Activated CD4-positive, alpha-beta T cell treated with anti-CD3 and anti-CD28 coated beads, Interleukin-2, amount 50 U/mL, for 16 hours (primary cell): ENCODE measurements at places on chromosomes 5 and 9.
A peak's percentile ranks its signal among the peaks of the same experiment; 100 is the strongest.

- no peak for DNase-seq
These were observed 26.4 kb upstream of the GFPT2 start for GRCh38 chr5:180379355-180380070.

- DNase-seq = no peak
These were observed 36.9 kb downstream of the SPRY4 start for GRCh38 chr5:142287973-142288313.

DNA sequence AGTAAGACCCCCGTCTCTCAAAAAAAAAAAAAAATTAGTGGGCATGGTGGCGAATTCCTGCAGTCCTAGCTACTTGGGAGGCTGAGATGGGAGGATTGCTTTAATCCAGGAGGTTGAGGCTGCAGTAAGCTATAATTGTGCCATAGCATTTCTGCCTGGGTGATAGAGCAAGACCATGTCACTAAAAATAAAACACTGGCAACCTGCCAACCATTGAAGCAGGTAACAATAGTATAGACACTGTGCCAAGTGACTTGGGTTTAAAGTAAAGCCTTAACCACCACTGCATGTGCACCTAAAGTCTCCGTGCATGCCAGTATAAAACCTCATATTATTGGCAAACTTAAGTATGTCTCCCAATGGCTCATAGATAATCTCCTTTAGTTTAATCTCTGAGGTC, 3.4 kb upstream of the APBA1 start:
- no peak for DNase-seq

GRCh38 chr9:73118286-73118685, 33.4 kb upstream of the ANXA1 start:
- no peak for DNase-seq

GRCh38 chr5:56848206-56848605, 32.9 kb downstream of the MAP3K1 start:
- no peak for DNase-seq

- no peak for DNase-seq
These were observed 3.1 kb upstream of the ZCCHC10 start for GRCh38 chr5:133029416-133029815.

DNA sequence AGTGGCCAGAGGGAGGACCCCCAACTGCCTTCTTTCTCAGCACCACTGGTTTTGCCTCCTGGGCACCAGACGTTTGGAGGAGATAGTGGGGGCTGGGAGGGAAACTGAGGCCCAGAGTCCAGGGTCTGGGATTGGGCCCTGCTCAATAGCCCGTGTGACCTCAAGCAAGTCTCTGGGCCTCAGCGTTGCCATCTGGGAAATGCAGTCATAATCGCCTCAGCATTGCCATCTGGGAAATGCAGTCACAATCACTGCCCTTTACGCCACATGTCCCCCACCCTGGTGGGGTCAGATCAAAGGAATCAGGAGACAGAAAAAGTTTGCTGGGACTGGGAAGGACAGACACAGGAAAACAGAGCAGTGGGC, 1.6 kb downstream of the SH2D3C start:
- peak; percentile 54 for DNase-seq

DNA sequence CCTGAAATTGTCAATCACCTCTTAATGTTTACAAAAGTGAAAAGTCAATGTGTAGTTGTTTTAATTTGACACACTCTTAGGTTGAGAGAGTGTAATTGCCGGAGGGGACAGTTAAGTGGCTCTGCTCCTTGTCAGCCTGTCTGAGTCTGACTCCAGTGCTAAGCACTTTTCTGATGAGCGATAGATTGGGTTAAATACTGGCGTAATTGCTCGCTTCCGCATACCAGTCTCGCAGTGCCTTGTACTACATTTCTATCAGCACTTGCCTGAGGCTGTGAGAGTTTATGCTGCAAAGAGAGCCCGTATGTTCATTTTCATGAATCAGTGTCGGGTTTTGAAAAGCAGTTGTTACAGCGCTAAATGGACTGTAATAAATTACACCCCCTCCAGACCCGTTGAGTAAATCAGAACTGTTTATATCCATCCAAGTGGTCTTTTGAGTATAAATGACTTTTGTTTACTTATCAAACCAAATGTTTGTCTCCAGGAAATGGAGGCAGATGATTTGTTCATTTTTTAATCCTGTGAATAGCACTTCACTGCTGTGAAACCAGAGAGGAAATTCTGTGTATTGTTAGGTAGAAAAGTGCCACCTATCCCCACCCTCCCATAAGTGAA, 41.0 kb upstream of the DMRT3 start:
- no peak for DNase-seq

DNA sequence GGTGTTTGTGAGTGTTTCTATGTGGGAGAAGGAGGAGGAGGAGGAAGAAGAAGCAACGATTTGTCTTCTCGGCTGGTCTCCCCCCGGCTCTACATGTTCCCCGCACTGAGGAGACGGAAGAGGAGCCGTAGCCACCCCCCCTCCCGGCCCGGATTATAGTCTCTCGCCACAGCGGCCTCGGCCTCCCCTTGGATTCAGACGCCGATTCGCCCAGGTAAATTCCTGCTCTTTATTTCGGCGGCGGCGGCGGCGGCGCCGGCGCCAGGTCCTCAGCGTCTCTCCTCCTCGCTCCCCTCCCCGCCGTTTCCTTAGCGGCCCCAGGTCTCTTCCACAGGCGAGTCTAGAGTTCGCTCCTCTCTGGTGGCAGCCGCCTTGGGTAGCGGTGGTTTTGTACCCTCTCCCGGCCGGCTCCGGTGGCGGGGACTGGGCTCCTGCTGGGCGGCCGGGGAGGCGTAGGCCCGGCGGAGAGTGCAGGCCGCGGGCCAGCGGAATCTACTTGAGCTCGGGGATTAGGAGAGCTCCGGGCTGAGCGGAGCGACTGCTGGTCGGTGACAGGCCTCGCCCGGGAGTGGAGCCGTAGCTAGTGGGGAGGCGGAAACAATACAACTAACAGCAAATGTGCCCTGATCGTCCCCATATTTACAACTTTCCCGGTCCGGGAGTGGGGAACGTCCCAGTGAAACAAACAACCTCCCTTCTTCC, 547 bp downstream of the NIPBL start:
- peak; percentile 51 for DNase-seq

DNA sequence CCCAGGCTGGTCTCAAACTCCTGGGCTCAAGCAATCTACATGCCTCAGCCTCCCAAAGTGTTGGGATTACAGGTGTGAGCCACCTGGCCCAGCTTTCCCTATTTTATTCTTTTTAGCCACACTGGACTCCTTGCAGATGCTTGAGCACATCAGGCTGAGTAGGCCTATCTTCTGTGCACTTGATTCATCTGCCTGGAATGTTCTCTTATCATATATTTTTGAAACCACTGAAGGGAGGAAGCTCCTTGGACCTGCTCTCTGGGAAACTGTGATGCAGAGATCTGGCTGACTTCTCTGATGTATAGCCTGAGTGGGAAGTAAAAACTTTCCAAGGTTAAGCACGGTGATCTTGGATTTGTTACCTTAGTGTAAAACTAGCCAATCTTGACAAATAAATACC, 6.5 kb upstream of the MAT2B start:
- DNase-seq = no peak

- peak; percentile 71 for DNase-seq
These were observed 78.8 kb downstream of the F2RL2 start for GRCh38 chr5:76544268-76544926.

- no peak for DNase-seq
These were observed 616.5 kb downstream of the PTPRD start for GRCh38 chr9:9996259-9996658.

- DNase-seq = no peak
These were observed 48.7 kb downstream of the RXRA start for GRCh38 chr9:134375011-134375390.

DNA sequence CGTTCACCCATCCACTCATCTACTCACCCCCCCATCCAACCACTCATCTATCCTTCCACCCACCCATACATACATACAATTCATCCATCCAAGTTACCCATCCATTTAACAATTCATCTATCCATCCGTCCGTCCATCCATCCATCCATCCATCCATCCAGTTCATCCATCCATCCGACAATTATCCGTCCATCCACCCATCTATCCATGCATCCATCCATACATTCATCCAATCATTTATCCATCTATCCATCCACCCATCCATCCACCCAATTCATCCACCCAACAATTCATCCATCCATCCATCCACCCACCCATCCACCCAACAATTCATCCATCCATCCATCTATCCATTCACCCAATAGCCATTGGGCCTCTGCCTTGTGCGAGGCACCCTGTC, 173.2 kb upstream of the MVB12B start:
- no peak for DNase-seq

DNA sequence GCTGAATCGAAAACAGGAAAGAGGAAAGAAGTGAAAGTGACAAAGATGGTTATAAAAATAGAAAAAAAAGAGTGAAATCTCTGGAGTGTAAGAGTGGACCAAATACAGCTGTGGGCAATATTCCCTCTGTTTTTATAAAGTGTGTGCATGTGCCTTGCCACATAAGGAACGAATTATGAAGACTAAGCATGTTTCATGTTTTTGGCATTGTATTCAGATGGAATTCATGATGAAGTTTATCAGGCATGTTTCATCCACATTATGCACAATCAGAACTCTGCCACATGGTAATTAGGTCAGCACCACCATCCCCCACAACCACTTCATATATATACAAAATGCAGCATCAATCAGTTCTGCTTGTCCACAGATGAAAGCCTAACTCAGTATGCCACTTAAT, 348.0 kb downstream of the ZNF608 start:
- DNase-seq = no peak

- DNase-seq = no peak
These were observed 2.0 kb downstream of the GLIPR2 start for GRCh38 chr9:36138496-36138895.
